ENCODE measurements at places on chromosomes 16 and 17. TPM values are rescaled to one million over a fixed set of nuclear protein-coding genes. Genes with fewer than 3 reads are reported as not detected.

The CNGB1 gene
- not detected for total RNA-seq

The PLLP gene
- total RNA-seq = under 0.01 TPM

The HSPB9 gene
- not detected for total RNA-seq

The NKIRAS2 gene
- 23.5 TPM for total RNA-seq

The B4GALNT2 gene
- not detected for total RNA-seq

The GPR179 gene
- under 0.01 TPM for total RNA-seq

The TCF25 gene
- 179 TPM for total RNA-seq

The CES1 gene
- 3.7 TPM for total RNA-seq
